ENCODE measurements at places on chromosomes 16 and 17. TPM values are rescaled to one million over a fixed set of nuclear protein-coding genes. Genes with fewer than 3 reads are reported as not detected.

GRCh38 chr16:78386557-78387324 lies 287.3 kb downstream of the WWOX start:
- no peak for DNase-seq

- DNase-seq = no peak
Measured at GRCh38 chr16:87489434-87490045, 3.3 kb downstream of the ZCCHC14 start.

DNA sequence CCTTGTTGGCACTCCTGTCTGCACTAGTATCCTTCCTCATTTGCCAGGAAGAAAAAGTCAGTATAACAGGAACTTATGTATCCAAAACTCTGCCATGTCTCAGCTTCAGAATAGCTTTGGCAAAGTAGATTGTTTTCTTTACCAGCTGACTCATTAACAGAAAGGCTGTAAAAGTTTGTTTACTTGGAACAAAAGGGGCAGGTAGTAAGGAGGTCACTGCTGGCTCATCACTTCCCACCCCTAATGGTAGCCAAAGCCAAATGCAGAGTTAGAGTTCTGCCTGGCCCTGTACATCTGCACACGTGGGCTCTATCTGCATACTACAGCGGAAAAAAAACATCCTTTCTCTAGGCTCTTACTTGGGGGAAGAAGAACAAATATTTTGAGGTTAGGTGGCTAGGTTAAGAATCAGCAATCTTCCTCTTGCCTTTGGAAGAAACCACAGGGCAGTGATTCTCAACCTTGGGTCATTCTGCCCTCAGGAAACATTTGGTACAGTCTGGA lies 90.9 kb upstream of the BCAR1 start:
- DNase-seq = no peak

Gene NT5M
- 11.2 TPM for total RNA-seq

GRCh38 chr16:33059206-33059605 lies 134.8 kb upstream of the TP53TG3C start:
- DNase-seq = no peak

- peak; percentile 91 for DNase-seq
Measured at GRCh38 chr16:3690470-3690928, 26.8 kb downstream of the TRAP1 start.

All from left ventricle myocardium inferior (tissue), 1 donor.